Right lobe of liver (tissue), 6 donors: ENCODE measurements at places on chromosomes 1 and 21.

DNA sequence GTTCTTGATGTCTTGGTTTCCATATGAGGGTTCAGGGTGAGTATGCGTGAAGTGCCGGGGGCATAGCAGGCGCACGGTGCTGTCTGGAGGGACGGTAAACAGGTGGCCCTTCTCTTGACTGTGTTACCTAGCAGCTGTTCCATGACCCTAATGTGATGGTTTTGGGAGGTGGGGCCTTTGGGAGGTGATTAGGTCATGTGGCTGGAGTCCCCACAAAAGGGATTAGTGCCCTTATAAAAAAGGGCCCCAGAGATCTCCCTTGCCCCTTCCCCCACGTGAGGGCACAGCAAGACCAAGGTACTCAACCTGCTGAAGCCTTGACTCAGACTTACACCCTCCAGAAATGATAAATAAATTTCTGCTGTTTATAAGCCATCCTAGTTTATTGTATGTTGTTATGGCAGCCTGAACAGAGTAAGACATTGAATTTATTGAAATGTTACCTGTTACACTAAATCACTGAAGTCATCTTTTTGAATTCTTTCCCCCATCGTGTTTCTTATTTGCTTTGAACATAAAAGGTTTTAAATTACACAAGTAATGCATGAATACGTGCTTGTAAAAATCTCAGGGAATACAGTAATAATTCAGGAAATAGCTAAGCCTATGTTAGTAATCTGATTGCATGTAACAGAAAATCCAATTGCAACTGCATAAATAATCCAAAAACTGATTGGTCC is 15.6 kb downstream of the TRAPPC10 start:
- H3K4me1 ChIP-seq = no peaks in the 10 kb centered on the region
- no peak overlapping the region for H3K27ac ChIP-seq
- no peak overlapping the region for H3K4me3 ChIP-seq
- no peak for DNase-seq

DNA sequence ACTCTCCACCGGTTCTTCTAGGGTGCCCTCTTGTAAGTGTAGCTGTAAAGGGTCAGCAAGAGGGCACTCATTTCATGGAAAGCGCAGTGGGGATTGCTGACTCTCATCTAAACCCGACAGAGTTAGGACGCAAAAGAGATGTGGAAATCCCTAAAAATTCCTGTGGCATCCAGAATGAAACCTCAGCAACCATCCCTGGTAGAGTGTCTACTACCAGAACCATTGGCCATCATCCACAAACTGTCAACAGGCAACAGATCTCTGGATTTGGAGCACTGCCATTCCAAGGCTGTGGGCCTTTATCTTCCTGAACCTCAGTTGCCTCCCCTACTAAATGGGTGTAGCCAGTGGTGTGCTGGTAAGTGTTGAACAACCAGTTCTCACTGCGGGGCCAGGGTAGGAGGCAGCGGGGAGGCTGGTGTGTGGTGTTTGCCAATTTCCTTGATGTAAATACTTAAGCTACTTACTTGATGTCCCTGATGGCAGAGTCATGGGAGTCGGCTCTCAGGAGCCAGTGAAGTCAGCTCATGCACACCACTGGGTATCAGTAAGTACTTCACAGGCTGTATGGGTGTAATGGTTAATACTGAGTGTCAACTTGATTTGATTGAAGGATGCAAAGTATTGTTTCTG is 195.8 kb downstream of the KAZN start:
- no peak overlapping the region for H3K27ac ChIP-seq
- H3K36me3 ChIP-seq = no peaks in the 10 kb centered on the region
- DNase-seq = no peak
- H3K27me3 ChIP-seq = no peaks in the 10 kb centered on the region
- no peaks in the 10 kb centered on the region for H3K4me1 ChIP-seq
- no peak overlapping the region for H3K4me3 ChIP-seq

- peaks cover 2% of the 10 kb centered on the region for H3K4me1 ChIP-seq
- no peaks in the 10 kb centered on the region for H3K27me3 ChIP-seq
- no peak overlapping the region for H3K27ac ChIP-seq
- DNase-seq = no peak
Observed at GRCh38 chr21:37710546-37711285, 205.5 kb downstream of the KCNJ6 start.

GRCh38 chr1:7331926-7332535 is 439.1 kb upstream of the VAMP3 start:
- no peak for DNase-seq
- peaks cover 7% of the 10 kb centered on the region for H3K4me1 ChIP-seq
- no peak overlapping the region for H3K4me3 ChIP-seq
- H3K27me3 ChIP-seq = no peaks in the 10 kb centered on the region
- no peak overlapping the region for H3K27ac ChIP-seq
- no peaks in the 10 kb centered on the region for H3K36me3 ChIP-seq

DNA sequence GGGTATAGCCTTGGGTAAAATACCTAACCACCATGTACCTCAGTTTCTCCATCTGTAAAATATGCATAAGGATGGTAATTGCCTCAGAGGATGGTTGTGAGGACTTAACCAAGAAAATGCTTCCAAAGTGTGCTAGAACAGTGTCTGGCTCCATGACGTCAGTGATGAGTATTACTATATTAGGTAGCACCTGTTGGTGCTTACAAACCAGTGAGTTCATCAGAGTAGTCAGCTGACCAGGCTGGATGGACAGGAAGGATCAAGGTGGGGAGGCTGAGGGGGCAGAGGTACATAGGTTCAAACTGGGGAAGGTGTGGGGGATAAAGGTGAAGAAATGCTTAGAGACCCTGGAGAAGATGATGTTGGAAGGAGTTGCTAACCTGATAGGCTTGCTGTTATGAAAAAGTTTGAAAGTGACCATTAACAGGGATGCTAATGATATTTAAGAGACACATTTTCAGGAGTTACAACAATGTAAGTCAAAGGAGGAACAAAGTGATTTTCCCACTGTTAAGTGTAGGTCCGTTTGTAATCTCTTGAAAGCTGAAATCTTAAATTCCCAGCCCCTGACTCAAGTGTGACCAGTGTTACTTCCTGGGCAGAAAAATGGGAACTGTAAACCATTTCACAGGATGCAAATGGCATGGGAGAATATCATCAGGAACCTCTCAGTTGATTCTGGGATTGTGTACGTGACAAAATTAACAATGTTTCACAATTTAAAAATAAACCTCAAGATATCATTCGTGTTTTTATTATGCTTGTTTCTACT is 4.4 kb downstream of the NTPCR start:
- H3K36me3 ChIP-seq = peaks cover 10% of the 10 kb centered on the region
- no peak overlapping the region for H3K27ac ChIP-seq
- H3K4me3 ChIP-seq = no peak overlapping the region
- H3K4me1 ChIP-seq = peaks cover 2% of the 10 kb centered on the region
- no peak for DNase-seq
- H3K27me3 ChIP-seq = no peaks in the 10 kb centered on the region

- H3K27ac ChIP-seq = no peak overlapping the region
- no peak overlapping the region for H3K4me3 ChIP-seq
- H3K4me1 ChIP-seq = no peaks in the 10 kb centered on the region
- H3K36me3 ChIP-seq = no peaks in the 10 kb centered on the region
- no peak for DNase-seq
Observed at GRCh38 chr1:244817415-244817894, 18.0 kb upstream of the COX20 start.

- no peaks in the 10 kb centered on the region for H3K4me1 ChIP-seq
- no peak for DNase-seq
- no peaks in the 10 kb centered on the region for H3K36me3 ChIP-seq
- H3K4me3 ChIP-seq = no peak within 1 kb of the TSS
Observed at GRCh38 chr1:158830904-158831507, at the start of gene MNDA. MNDA (plus strand) TSS chr1:158831351; CDS start chr1:158842154, 10,803 bp downstream.

GRCh38 chr1:244639561-244639960 is 13.4 kb upstream of the DESI2 start:
- H3K27ac ChIP-seq = no peak overlapping the region
- H3K36me3 ChIP-seq = no peaks in the 10 kb centered on the region
- H3K4me3 ChIP-seq = no peak overlapping the region
